ENCODE measurements at places on chromosomes 2 and 18.

- DNase-seq: no peak
Observed at GRCh38 chr18:41144441-41144840, 810.6 kb upstream of the PIK3C3 start.

DNA sequence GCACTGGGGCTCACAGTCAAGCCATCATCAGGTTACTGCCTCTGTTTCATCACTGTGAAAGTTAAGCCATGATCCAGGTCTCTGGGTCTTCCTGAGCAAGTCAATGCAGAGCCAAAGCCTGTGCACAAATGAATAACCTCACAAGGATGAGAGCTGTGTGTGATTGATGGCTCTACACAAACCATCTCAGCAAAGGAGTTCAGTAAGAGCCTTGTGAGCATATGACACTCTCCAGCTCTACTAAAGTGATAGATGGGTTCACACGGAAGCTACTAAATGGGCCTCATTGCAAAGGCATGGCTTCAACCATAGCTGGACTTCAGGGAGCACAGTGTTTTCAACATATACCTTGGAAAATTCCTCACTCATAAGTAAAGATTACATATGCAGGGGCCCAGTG, 101.5 kb downstream of the AFF3 start:
- DNase-seq: no peak

- DNase-seq: no peak
Observed at GRCh38 chr2:127182626-127183458, 37.3 kb downstream of the CYP27C1 start.

GRCh38 chr2:119756837-119757236, 2.9 kb upstream of the PTPN4 start:
- no peak for DNase-seq

DNA sequence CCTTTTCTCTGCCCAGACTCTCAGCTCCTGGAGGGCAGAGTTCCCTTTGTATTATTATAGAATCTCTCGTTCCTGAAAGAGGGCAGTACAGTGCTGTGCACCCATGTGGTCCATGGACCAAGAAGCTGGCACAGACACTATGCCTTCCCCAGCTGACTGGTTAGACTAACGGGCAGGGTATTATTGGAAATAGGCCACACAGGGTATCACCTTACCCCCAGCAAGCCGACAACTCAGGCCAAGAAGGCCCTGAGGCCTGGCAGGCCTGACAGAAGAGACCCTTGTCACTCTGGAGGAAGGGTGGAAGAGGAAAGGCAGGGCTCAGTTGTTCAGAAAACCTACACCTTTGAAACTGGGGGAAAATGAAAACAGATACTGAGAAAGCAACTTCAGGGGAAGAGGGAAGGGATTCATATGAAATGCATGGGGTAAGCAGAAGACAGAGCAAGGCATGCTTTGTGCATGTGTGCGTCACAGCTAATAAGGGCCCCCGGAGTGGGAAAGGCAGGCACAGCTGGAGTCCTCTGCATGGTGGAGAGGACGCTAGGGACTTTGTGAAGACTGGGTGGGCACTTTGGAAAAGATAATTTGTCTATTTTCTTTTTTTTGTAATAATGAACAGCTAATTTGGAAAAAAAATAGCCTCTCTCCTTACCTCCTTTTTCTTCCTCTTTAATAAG, 476.8 kb upstream of the CELF4 start:
- DNase-seq: peak; percentile 49

GRCh38 chr2:152594022-152594766, 123.1 kb downstream of the PRPF40A start:
- peak; percentile 45 for DNase-seq

- DNase-seq: no peak
Observed at GRCh38 chr2:232982926-232983668, 30.0 kb downstream of the NGEF start.

GRCh38 chr2:88831792-88832248, 140.3 kb downstream of the RPIA start:
- DNase-seq: peak; percentile 48

- no peak for DNase-seq
Observed at GRCh38 chr2:208386541-208386940, 20.1 kb upstream of the PTH2R start.

- no peak for DNase-seq
Observed at GRCh38 chr2:28366496-28367282, 26.0 kb upstream of the FOSL2 start.

- no peak for DNase-seq
Observed at GRCh38 chr2:47002031-47002430, 86.4 kb upstream of the MCFD2 start.

All from NCI-H69 (cell line).